ENCODE measurements at places on chromosomes 3 and 15. TPM values are rescaled to one million over a fixed set of nuclear protein-coding genes. Genes with fewer than 3 reads are reported as not detected.

DNA sequence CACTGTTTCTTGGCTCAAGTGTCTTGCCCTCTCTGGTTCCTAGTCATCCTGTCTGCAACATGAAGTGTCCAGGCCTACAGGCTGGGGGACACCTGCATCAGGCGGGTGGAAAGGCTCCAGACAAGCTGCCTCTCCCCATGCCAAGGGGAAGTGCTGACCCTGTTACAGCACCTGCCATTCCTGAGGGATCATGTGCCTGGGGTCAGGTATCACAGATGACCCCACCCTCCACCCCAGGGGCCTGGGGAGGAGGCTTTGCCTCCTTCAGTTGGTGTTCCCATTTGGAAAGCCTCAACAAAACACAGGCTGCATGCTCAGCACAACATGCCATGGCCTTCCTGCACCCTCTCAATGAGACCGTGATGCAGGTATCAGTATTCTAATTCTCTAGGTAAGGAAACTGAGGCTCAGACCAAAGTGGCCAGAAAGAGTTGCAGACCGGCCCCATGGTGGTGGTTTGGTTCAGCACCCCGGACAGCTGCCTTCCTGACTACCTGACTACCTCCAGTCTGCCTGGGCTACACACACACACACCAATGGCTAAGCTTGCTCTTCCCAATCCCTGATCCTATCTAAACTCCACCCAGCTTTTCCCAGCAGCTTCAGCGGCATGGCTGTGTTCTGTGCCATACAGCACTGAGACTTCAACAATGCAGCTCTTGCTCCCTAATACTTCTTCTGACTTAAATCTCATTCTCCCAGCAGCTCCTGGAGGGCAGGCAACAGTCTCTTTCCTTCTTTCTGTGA, 69.7 kb upstream of the LINGO1 start:
- H3K4me1 ChIP-seq: no peaks in the 10 kb centered on the region
- no peak overlapping the region for H3K27ac ChIP-seq
- H3K27me3 ChIP-seq: peaks cover 14% of the 10 kb centered on the region
- DNase-seq: peak; percentile 12
- no peak overlapping the region for H3K4me3 ChIP-seq

DNA sequence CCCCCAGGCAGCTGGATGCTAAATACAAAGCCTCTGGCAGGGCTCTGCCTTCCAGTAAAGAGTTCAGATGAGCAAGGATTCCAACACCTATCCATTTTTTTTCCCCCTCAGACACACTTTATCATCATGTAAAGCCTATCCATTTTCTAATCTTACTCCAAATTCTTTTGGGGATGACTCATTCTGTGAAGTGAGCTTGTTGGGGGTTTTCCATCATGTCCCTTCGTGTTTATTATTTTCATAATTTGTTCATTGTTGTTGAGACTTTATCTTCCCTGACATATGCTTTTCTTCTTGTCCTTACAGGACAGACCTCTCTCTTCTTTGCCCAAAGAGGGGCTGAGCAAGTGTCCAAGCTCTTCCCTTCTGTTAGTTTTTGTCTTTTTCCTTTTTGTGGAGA, 34.7 kb upstream of the SH3BP5 start:
- no peaks in the 10 kb centered on the region for H3K27me3 ChIP-seq
- no peaks in the 10 kb centered on the region for H3K4me1 ChIP-seq
- no peaks in the 10 kb centered on the region for H3K36me3 ChIP-seq
- no peak for DNase-seq
- no peak overlapping the region for H3K27ac ChIP-seq

DNA sequence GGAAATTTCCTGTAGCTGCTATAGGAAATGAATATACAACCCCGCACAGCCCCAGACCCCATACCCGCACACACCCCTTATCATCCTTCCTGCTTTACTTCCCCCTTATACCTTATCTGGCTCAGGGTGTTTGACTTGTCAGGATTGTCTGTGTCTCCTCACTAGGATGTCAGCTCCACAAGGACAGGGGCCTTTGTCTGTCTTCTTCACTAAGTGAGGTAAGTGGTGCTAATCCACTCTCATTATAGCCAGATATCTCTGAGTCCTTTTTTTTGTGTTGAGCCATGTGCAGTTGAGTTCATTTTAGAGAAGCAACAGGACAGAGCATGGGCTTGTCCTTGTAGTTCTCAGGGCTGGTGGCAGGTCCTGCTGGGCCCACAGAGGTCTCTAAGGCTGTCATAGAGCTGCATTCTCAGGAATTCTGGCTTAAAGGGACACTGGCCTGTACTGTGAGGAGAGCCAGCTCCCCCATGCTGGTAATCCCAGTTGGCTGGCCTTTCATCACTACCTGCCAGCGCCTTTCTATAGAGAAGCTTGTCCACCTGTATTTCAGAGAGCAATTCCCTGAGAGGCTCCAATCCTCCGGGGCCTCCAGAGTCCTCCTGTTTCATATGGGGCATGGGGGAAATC, 9.0 kb downstream of the KY start:
- no peak overlapping the region for H3K4me3 ChIP-seq
- H3K27me3 ChIP-seq: no peaks in the 10 kb centered on the region
- no peak for DNase-seq
- H3K4me1 ChIP-seq: no peaks in the 10 kb centered on the region

DNA sequence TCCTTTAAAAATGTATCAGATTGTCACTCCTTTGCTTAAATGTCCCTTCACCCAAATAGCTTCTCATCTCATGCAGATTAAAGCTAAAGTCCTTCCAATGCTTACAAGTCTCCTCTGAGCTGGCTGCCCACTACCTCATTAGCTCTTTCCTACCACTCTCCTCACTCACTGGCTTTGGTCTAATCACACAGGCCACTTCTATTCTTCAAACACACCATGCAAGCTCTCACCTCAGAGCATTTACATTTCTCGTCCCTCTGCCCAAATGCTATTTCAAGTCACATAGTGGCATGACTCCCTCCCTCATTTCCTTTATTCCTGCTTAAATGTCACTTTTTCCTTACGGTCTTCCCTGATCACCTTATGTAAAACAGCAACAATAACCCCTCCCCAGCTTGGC, 110.6 kb upstream of the CMC1 start:
- H3K4me1 ChIP-seq: peaks cover 5% of the 10 kb centered on the region
- no peak for DNase-seq

The DNASE1L3 gene
- 3.5 TPM for total RNA-seq

The TBCCD1 gene
- total RNA-seq: 13.9 TPM

DNA sequence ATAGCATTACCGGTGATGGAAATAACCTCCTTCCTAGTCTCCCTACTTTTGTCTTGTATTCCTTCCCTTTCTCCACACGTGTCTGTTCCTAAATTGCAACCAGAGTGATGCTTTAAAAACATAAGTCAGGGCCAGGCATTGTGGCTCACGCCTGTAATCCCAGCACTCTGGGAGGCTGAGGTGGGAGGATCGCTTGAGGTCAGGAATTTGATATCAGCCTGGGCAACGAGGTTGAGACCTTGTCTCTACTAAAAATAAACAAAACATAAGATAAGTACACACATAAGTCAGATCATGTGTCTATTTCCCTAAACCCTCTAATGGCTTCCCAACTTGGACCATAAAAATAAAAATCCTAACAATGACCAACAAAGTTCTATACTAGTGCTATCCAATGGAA, 18.4 kb downstream of the ARMC8 start:
- no peak for DNase-seq
- H3K4me1 ChIP-seq: no peaks in the 10 kb centered on the region
- no peaks in the 10 kb centered on the region for H3K27me3 ChIP-seq
- H3K27ac ChIP-seq: no peak overlapping the region

The P2RY13 gene
- total RNA-seq: not detected

Data from transverse colon (tissue), 4 donors.